Fibroblast of skin of right biceps (primary cell): ENCODE measurements at places on chromosomes 3 and 15.

DNA sequence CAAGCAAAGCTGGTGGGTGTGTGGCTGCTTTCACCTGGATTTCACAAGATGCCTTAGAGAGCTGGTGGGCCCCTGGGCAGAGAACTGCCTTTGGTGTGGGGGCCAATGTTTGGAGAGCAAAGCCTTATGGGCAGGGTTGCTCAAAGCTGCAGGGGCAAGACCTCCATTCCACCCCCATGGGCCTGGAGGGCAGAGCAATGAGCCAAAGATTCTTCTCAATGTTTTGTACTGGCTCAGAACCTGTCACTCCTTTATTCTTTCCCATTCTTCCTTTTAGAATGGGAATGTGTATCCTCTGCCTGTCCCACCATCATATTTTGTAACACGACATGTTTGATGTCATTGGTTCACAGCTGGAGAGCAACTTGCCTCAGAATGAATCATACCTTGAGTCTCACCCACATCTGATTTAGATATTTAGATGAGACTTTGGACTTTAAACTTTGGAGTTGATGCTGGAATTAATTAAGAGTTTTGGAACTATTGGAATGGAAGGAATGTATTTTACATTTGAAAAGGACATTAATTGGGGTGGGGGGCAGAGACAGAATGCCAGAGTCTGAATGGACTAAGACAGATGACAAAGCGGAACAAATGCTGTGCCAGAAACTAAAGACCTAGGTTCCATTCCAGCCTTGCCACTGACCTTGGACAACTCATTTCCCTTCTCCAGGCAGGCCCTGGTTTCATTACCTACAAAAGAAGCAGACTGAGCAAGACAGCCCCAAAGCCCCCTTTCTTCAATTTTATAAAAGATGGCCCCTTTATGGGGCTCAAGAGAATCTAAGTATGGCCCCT, 72.9 kb downstream of the DAPK2 start:
- peak; percentile 91 for DNase-seq

GRCh38 chr3:51075221-51075775, 309.8 kb upstream of the MANF start:
- DNase-seq: no peak

DNA sequence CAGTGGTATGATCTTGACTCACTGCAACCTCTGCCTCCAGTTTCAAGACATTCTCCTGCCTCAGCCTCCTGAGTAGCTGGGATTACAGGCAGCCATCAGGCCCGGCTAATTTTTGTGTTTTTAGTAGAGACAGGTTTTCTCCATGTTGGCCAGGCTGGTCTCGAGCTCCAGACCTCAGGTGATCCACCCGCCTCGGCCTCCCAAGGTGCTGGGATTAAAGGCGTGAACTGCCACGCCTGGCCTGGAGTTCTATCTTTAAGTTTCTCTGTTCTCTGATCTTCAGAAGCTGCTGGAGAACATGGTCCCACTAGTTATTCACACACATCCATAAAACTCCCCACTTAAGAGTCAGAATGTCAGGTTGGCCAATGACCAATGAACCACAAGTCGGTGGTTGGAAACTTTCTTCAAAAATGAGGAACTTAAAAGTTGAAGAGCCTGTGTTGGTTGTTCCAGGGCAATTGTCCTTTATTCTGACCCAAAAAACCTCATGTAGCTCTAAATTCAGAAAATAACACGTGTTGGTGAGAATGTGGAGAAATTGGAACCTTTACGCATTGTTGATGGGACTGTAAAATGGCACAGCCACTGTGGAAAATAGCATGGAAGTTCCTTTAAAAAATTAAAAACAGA, 55.9 kb upstream of the PIK3CB start:
- no peak for DNase-seq

DNA sequence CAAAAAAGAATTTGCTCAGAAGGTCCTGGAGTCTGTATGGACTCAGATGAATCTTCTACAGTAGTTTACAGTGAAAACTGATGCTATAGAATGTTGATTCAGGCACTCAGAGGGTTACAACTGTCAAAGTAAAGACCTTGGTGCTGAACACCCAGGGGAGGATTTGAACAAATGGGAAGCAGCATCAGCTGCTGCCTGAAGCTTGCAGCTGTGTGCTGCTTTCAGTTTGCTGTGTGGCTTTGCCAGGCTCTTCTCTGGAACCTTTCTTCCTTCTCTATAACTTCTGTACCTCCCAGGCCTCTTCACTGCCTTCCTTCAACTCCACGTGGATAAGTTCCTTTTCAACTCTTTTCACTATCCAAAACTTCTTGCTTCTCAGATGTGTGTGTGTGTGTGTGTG, 214.2 kb downstream of the GRM7 start:
- DNase-seq: no peak

DNA sequence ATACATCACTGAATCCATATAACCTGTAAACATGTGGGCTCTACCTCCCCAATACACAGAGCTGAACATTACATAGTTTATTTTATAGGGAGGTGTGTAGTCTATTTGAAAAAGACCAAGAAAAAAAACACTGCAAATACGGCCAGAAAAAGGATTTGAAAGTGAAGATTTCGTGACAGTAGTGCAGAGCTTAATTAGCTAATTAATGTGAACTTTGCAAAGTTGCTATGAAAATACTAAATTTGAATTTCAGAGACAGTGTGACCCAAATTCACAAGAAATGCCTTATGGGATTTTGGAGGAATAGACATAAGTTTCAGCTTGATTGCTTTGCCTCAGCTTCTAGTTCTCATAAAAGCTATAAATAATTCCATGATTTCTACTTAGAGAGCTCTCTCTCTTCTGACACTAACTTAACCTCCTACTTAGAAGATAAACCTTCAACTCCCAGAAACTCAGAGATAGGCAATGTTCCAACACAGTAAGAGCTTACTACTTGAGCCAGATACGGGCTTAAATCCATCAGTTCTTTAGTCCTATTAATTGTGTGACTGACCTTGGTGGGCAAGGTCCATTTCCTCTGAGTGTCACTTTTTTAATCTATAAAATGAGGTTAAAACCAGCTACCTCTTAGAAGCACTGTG, 87.3 kb upstream of the THBS1 start:
- no peak for DNase-seq

GRCh38 chr15:98715401-98715800, 67.1 kb downstream of the IGF1R start:
- DNase-seq: no peak

GRCh38 chr15:58705105-58705504, 44.4 kb downstream of the ADAM10 start:
- no peak for DNase-seq

- no peak for DNase-seq
Measured at GRCh38 chr3:171013822-171014748, 12.4 kb downstream of the SLC2A2 start.

DNA sequence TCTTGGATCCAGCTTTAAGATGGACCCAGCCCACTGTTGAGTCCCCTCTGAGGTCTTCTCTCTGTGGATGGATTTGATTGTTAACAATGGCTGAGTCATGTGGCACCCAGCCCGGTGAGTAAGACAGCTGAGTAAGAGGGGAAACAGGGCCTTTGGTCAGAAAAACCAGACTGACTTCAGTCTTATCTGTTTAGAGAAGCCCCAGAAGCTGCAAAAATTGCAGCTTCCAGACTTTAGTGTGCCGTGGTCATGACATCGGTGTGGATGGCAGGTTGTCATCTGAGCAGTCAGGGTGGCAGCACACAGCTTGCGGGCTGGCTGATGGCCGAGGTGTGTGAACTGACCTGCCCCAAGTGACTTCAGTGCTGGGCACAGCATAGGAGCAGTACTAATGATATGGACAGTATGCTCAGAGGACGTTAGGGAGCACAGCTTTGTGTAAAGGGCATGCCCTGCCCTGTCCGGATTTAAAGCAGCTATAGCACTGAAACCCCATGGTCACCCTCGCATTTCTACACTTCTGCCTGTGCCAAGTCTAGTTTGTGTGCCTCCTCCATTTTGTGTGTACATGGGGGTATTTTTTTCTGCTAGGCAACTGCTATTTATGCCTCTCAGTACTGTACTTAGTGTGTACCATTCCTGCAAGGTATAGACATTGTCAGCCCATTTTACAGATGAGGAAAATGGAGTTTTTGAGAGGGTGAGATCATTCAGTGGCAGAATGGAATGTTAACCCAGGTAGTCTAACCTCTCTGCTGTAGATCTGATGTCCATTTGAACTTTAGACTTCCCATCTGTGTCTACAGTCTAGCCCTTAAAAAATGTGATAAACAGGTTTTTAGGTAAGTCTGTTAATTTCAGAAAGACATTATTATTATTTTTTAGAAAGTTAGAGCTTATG, 44.4 kb downstream of the FLNB start:
- peak; percentile 98 for DNase-seq

DNA sequence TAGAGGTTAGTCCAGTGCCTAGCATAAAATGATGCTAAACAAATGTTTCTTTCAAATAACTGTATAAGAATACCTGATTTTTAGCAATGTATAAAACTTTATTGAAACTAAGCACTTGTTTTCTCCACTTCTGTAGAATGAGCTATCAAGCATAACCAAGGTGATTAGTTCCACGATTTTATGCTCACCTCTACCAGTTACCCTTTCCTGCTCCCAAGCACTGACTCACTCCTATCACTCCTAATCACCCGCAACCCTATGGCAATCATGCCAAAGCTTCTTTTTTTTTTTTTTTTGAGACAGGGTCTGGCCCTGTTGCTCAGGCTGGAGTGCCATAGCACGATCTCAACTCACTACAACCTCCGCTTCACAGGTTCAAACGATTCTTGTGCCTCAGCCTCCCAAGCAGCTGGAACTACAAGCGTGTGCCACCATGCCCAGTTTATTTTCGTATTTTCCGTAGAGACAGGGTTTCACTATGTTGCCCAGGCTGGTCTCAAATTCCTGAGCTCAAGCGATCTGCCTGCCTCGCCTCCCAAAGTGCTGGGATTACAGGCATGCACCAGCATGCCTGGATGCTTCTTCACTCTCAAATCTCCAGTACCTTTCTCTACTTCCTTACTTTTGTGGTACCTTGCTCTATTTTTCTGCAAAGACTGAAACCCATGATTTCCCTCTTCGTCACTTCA, 3.9 kb downstream of the HSPBAP1 start:
- no peak for DNase-seq

GRCh38 chr3:132311841-132312240, 5.4 kb upstream of the ACP3 start:
- peak; percentile 63 for DNase-seq

GRCh38 chr15:75597667-75598341, 18.7 kb upstream of the PTPN9 start:
- DNase-seq: no peak

- no peak for DNase-seq
Measured at GRCh38 chr15:93300796-93301195, 211.8 kb upstream of the RGMA start.

GRCh38 chr15:85276508-85276907, 103.9 kb upstream of the AKAP13 start:
- no peak for DNase-seq

DNA sequence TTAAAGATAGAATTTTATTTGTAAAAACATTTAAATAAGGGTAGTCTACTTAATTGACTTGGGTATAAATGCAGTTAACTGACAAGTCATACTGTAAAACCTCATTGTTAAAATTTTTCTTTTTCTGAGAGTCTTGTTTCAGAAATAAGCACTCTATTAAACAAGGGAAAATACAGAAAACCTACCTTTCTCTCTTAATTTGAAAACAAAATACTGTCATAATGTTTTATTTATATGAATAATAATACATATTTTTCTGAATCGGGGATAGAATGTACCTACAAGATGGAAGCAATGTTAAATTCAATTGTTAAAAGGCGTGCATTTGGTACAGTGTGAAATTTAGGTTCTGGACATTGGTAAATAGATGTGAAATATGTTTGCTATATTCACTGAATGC, 17.8 kb downstream of the ZIC1 start:
- no peak for DNase-seq

GRCh38 chr3:121924734-121925133, 30.5 kb downstream of the SLC15A2 start:
- DNase-seq: no peak

DNA sequence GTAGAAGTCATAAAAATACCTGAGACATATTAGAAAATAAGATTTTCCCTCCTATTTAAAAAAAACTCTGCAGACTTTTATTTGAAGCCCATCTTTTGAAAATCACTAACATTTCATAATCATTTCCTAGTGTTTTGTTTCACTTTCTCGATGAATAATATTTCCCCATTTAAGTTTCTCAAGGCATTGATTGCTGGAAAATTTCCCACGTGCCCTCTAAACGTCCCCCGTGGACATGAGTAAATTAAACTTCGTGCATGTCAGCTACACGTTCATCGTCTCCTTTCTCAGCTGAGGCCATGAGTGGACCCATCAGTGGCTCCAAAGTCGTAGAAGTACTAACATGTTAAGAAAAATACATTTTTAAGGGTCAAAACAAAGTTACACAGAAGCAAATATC, 2.0 kb upstream of the TM2D3 start:
- no peak for DNase-seq
